Stimulated activated CD4-positive, alpha-beta T cell treated with anti-CD3 and anti-CD28 coated beads, TNF-alpha, amount 100 ng/mL, for 24 hours (primary cell): ENCODE measurements at places on chromosomes 1 and 21.

DNA sequence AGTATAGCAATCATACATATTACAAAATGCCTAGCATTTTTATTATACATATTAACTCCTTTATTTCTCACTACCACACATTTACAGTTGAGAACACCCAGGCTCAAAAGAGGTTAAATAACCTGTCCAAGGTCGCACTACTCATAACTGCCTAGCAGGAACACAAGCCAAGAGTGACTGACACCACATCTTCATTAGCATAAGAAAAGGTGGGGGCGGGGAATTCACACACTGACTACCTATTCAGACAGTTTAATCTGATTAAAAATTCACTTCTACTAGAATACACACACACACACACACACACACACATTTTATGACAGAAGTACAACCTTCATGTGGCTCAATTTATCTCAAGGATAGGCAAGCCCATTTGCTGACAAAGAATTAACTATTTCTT, 77.8 kb upstream of the CACHD1 start:
- no peak for DNase-seq

DNA sequence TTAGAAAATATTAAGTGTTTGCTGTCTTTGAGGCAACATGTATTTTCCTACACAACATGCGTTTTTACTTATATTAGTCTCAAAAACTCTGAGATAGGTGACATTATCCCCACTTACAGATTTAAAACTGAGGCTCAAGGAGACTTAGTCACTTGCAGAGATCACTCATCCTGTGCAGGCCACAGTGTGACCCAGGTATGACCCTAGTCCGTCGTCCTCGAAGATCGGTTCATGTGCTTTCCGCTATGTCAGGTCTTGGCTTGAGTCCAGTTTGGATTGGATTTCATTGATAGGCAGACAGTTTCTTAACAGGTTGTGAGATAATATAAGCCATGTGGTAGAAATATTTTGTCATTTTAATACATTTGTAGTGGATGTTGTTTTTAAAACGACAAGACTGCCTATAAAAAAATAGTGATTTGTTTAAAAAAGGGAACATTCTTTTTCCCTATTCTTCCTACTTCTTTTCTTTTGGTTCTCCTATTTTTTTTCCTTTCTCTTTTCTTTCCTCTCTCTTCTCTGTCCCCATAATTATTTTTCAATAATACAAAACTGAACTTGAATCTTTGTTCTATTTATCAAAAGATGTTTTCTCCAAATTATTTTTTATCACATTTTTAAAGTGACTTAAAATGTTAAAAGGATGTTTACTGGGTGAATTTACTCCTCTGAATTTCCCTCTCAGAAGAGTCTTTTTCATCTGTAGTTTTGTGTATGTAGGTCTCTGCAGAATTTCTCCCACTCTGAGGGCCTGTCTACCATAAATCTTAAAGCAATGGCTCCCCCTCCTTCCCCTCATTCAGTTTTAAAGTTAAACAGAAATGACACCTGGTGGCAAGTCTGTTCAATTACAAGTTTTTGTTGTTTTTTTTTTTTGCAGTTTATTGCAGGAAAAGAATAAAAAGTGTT, 81.8 kb downstream of the PHTF1 start:
- no peak for DNase-seq

- DNase-seq: no peak
Measured at GRCh38 chr21:15050568-15051377, 14.0 kb downstream of the NRIP1 start.

GRCh38 chr1:151008244-151009205, at the start of gene PRUNE1:
Gene PRUNE1, plus strand, starts transcription at chr1:151008449. Its CDS starts 184 bp downstream, at chr1:151008633.
- peak; percentile 92 for DNase-seq

- no peak for DNase-seq
Measured at GRCh38 chr1:59638231-59638711, 176.5 kb upstream of the HOOK1 start.

DNA sequence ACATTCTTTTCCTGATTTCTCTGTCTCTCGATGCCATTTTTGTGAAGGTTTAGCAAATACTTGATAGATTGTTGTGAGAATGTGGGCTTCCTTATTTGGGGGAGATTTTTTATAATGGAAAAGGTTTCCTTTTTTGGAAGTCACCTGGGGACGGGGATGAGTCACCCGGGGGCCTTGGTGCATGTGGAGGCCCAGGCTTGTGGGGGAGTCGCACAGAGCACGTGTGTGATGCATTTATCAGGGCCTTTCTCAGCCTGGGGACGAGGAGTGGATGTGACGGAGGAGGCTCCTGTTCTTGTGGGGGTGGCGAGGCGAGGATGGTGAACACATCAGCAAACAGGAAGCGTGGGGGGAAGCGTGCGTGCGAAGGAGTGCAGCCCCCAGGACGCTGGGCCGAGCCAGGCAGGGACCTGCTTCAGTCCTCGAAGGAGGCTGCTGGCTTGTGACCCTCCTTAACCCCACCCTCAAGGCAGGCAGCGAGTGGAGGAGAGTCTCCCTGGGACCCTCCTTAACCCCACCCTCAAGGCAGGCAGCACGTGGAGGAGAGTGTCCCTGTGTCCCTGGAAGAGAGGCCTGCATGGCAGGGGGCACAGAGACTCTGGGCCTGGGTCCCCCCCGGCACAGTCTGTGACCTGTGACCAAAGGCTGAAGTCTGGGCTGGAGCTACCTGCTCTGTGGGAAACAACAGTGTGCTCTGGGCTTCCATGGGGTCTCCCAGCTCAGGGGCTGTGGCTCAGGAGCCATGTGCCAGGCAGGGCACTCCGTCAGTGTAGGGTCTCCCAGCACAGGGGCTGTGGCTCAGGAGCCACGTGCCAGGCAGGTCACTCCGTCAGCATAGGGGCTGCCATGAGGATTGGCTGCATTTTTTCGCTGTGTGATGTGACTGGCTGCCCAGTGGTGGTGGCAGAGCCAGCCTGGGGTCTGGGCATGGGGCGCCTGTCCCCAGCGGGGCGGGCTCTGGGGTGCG, 57.2 kb downstream of the AGPAT3 start:
- DNase-seq: no peak

- DNase-seq: peak; percentile 48
Measured at GRCh38 chr1:6465461-6466005, 440 bp downstream of the TNFRSF25 start.

DNA sequence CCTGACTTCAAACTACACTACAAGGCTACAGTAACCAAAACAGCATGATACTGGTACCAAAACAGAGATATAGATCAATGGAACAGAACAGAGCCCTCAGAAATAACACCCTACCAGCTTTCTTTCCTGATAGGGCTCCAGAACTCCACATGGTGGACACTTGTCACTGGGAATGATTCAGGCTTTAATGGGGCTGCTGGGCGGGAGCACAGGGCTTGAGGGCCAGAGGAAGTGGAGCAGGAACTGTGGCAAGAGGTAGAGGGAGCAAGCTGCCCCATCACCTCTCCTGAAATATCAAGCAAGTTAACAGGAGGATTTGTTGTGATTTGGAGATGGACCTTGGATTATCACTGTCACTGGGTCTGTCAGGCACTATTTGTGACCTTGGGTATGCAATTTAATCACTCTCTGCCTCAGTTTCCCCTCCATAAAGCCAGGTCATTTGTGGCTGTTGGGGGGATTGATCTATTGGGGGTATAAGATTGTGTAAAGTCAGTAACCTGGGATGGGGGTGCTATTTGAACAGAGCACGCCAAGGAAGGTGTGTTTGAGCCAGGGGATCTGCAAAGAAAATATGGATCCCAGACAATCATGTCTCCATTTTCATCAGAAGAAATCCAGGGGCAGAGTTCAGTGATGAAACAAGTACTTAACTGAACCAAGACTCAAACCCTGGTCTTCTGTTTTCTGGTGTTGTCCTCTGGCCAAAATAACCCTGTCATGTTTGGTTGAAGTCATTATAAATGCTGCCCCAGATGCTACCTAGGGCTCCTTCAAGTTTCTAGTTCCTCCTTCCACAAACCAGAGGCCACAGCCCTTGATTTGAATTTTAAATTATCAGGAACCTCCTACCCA, 25.2 kb downstream of the ETS2 start:
- DNase-seq: no peak

- no peak for DNase-seq
Measured at GRCh38 chr1:117436513-117436912, 69.3 kb downstream of the MAN1A2 start.

DNA sequence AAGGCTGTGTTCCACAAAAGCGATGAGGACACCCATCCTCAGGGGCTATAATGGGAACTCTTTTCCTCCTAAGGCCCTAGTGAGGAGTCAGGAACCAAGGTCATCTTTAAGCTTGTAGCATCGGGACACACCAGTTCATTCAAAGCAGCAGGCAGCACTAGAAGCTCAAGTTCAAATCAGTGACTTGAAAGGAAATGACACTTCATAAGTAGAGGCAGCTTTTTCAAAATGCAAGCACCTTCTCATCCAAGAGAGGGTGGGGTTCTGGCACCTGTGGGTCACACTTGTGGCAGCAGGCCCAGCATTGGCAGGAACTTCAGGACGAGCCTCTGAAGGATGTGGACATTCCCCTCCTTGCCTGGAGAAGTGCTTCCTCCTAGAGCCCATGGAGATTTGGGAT, 496.3 kb downstream of the KIF26B start:
- DNase-seq: no peak

DNA sequence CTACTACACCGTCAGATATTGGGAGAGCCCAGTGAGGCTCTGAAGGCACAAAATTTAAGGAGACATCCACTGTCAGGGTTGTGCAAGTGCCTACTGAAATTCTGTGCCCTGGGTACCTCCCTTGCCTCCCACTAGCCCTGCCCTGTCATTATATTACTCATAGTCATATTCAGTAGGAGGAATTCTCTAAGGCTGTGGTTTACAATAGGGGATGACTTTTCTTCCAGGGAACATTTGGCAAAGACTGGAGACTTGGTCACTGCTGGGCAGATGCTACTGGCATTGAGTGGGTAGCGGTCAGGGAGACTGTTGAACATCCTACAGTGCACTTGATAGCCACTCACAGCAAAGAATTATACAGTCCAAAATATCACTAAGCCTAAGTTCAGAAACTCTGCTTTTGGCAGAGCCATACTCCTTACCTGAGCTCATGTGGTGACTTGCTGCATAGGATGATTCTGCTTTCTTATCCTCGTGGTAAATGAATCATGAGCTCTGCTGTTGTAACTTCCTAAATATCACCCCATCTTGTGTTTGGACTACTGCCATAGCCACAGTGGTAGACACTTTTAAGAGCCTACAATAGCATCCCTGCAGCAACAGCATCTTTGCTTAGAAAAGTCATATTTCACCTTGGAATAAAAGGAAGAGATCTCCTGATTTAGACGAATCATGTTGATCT, 563.4 kb upstream of the PLXNA2 start:
- no peak for DNase-seq

- no peak for DNase-seq
Measured at GRCh38 chr1:223622132-223622842, 43.2 kb downstream of the CAPN8 start.

- no peak for DNase-seq
Measured at GRCh38 chr1:92324784-92325183, 25.9 kb downstream of the RPAP2 start.

GRCh38 chr1:115592264-115592663, 49.5 kb upstream of the VANGL1 start:
- DNase-seq: no peak

- DNase-seq: no peak
Measured at GRCh38 chr21:46182548-46183336, 1.5 kb downstream of the SPATC1L start.

GRCh38 chr1:226943156-226943555, 3.1 kb downstream of the COQ8A start:
- DNase-seq: no peak

GRCh38 chr1:8012955-8013354, 13.2 kb downstream of the ERRFI1 start:
- DNase-seq: no peak

DNA sequence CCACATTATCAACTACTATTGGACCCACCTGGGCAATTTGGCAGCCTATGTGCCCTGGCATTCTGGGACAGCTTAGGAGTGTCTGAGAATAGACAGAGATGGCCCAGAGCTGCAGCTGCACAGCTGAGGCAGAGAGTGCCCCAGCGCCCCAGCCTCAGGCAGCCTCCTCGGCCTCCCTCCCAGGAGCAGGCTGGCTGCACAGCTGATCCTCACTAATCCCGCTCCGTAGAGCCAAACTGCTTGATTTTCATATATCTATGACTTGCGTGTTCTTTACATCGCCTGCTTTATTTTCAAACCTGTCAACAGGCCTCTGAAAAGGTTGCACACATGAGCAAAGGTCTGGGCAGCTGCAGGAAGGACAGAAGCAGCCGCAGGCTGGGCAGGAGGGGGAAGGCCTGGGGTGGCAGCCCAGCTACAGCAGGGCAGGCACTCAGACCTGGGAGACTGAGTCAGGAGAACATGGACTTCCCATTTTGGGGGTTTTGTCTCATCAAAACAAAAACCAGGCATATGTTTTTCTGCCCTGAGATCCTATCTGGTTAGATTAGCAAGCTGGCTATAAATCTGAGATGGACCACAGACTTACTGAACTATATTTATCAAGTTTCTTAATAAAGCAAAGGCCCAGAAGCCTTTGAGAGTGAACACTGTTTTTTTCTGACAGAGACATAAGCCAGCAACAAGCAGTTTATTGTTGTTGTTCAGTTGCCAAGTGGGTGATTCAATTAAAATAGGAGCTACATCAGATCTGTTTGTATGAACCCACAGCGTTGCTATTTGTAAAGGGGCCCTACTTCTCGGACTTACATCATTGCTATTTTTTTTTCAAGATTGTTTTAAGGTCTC, 301.8 kb upstream of the DUSP10 start:
- no peak for DNase-seq

DNA sequence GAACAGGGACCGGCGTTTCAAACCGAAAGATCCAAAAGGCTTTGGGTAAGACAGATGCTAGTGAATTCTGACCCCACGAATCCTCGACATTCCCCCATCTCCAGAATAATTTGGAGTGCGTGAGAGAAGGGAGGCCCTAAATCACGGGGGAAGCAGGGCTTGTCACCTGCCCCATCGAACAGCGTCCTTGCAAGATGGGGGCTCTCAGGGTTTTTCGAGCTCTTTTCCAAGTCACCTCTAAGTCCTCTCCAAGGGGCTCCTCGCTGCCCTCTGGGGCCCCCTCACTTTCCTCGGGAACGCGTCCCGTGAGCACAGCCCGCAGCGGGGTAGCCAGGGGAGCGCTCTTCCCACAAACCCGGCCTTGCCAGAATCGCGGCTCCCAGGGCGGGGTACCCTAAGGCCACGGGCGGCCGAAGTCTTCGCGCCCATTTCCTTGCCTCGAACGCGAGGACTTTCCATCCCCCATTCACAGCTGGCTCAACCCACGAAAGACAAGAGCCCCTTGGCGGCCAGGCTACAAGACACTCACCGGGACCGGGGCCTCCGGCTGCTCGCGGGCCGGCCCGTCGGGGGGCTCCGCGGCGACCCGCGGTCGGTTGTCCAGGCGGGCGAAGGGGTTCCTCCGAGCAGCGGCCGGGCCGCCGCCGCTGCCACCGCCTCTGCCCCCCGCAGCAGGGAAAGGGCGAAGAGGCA, 546 bp downstream of the DONSON start:
- DNase-seq: no peak
